ENCODE measurements at places on chromosomes 5 and 9.
A peak's percentile ranks its signal among the peaks of the same experiment; 100 is the strongest.

- no peak for DNase-seq
These were observed 134.6 kb upstream of the RANBP3L start for GRCh38 chr5:36436306-36436705.

DNA sequence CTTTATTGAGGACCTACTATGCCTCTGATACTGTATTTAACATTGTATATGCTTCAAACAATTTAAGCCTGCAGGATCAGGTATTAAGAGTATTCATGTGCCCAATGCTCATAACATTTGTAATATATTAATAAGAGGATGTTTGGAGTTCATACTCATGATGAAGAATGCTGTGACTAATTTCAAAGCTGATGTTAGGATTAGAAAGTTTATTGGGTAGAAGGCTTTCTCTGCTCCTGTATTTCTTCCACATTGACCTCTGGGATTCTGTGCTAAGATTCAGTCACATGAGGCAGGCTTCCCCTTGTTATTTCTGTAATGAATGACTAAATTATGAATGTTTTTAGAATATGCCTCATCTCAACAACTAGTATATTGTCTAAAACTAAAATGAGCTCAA is 456.4 kb downstream of the NFIB start:
- DNase-seq = no peak

DNA sequence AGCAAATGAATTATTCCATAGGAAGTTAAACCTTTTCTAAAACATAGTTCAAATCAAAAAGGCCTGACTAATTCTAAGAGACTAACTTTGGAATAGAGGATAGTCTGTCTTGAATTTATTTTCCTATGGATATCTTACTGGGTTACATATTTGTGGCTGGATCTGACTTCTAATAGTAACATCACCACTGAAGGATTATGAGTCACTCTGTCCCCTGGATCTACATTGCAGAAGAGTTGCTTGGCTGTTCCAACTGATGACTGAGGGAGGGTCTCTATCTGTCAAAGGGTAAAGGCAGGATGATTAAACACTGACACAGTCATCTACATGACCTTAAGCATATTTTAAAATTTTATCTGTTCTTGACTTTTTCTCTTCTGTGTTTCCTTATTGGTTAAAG is 119.6 kb upstream of the FST start:
- no peak for DNase-seq

DNA sequence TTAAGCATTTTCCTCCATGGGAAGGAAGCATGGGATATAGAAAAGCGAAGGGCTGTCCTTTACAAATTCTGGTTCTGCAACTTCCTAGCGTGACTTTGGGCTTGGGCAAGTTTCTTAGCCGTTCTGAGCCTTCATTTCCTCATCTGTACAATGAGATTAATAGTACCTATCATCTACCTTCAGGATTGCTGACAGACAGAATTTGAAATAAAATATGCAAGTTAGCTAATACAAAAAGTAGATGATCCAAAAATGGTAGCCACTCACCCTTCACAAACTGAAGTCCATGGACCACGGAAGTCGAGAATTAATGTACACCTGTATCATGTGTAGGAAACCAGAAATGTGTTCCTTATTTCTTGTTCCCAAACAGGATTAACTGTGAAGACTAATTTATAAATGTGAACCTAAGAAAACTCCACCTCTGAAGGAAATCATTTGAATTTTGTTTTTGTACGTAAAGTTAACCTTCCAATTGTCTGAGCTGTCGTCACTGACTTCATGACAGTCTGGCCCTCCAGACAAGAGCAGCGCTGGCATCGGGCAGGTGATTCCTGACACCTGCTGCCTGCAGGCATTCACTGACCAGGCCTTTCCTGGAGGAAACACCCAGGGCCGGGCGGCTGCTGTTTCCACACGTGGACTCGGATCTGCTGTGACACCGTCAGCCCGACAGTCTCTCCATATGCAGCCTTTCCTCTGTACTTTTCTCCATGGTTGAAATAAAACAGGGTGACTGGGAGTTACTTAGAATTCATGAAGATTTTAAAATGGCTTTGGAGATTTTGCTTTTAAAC is 63.4 kb downstream of the PSMB7 start:
- no peak for DNase-seq

DNA sequence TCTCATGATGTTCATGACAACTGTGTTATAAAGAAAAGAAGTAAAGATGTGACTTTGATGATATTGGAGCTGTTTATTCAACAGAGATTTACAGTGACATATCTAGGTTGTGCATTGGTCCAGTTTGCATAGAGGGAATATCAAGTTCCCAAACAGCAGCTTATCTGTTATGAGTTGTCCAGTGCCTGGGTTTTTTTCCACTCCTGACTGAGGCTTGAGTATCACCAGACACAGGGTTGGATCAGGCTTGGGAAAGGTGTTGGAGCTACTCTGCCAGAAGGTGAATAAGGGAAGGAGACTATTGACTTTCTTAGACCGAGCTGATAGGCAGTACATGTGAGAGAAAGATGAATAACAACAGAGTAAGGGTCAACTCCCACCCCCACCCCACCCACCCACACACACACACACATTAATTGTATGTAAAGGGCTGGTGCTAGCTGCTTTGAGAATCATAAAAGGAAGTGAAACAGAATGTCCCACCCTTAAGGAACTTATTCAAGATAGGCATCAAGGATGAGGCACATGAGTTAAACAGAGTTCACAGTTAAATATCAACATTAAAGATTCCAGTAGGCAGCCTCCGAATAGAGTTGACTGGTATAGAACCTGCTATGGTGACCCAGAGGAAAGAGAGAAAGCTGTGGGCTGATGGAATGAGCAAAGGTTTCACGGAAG is 33.0 kb upstream of the RASGRF2 start:
- no peak for DNase-seq

DNA sequence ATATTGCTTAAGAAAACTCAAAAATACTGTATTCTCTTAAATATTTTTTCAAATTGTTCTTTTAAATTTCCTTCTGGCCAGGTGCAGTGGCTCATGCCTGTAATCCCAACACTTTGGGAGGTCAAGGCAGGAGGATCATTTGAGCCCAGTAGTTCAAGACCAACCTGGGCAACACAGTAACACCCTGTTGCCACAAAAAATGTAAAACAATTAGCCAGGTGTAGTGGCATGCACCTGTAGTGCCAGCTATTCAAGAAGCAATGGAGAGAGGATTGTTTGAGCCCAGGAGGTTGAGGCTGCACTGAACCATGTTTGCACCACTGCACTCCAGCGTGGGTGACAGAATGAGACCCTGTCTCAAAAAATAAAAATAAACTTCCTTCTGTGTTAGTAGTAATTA is 94.3 kb downstream of the STRBP start:
- DNase-seq = no peak

- no peak for DNase-seq
These were observed 70.2 kb upstream of the ELL2 start for GRCh38 chr5:96031811-96032261.

- DNase-seq = no peak
These were observed 9.7 kb downstream of the OMD start for GRCh38 chr9:92414566-92414965.

DNA sequence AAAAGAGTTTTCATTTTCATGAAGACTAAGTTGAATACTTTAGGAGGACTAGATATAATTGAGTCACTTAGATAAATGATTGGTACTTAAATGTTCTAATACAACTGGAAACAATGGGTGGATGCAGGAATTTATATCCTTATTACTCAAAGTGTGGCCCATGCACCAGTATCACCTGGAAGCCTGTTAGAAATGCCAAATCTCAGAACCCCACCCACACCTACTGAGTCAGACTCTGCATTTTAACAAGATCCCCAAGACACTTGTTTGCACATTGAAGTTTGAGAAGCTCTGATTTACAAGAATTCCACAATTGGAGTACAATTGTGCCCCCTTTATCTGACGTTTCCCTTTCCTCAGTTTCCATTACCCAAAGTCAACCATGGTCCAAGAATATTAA is 239.0 kb downstream of the AUH start:
- DNase-seq = no peak

- no peak for DNase-seq
These were observed 898.5 kb upstream of the SEMA6A start for GRCh38 chr5:117473165-117473564.

GRCh38 chr5:152532714-152533113 is 127.6 kb upstream of the NMUR2 start:
- peak; percentile 62 for DNase-seq

DNA sequence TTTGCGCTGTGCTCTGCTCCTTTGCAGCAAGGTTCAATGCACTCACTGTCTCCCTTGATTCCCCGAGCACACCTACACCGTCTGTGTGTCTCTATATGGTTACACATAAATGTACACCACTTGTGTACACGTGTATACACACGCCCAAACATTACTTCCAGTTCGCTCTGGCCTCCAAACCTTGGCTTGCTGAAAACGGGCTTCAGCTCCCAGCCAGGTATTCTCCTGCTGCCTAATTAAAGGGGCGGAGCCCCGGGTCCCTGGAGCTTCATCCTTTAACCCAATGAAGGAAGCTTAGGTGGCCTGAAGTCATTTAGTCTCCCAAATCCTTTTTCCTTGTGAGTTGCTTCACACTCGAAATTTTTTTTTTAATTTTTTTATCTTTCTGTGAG is 4.6 kb downstream of the ISL1 start:
- no peak for DNase-seq

GRCh38 chr5:19975795-19976194 is 12.2 kb downstream of the CDH18 start:
- DNase-seq = no peak

DNA sequence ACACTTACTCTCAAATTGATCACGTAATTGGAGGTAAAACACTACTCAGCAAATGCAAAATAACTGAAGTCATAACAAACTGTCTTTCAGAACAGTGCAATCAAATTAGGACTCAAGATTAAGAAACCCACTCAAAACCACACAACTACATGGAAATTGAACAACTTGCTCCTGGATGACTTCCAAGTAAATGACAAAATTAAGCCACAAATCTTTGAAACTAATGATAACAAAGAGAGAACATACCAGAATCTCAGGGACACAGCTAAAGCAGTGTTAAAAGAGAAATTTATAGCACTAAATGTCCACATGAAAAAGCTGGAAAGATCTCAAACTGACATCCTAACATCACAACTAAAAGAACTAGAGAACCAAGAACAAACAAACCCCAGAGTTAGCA is 540.5 kb upstream of the CDH18 start:
- DNase-seq = no peak

- no peak for DNase-seq
These were observed 20.1 kb downstream of the OR2Y1 start for GRCh38 chr5:180719781-180720180.

- no peak for DNase-seq
These were observed 69.0 kb downstream of the FGF10 start for GRCh38 chr5:44320188-44320587.

All from A673 (cell line).